SW 1271 (cell line): ENCODE measurements at places on chromosomes 11 and 22.
A peak's percentile ranks its signal among the peaks of the same experiment; 100 is the strongest.

- no peak for DNase-seq
Observed at GRCh38 chr11:15222777-15223176, 108.1 kb downstream of the INSC start.

GRCh38 chr11:876545-876944, 33.9 kb downstream of the TSPAN4 start:
- DNase-seq: no peak

- DNase-seq: no peak
Observed at GRCh38 chr11:102883141-102883540, 8.4 kb upstream of the MMP12 start.

GRCh38 chr11:90639461-90639993, 416.7 kb upstream of the CHORDC1 start:
- DNase-seq: no peak

GRCh38 chr11:1283091-1283511, 26.3 kb downstream of the TOLLIP start:
- DNase-seq: no peak

- DNase-seq: no peak
Observed at GRCh38 chr22:23938328-23939016, 22.5 kb downstream of the GSTT2B start.

DNA sequence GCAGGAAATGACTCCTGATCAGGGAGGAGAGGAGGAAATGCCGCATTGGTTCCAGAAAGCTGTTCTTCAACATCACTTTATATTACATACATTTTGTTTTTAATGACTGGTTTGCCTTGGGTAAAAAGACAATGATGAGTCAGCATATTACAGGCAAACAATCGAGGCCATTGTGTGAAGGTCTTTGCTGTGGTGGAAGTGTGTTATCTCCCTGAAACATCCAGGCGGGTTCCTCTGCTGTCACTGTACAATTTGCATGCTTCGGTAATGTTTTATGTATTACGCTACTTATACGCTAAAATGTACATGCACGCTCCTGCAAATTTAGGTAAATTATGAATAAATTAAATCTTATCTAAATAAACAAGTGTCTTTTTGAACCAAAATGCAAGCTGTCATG, 161.1 kb downstream of the KIRREL3 start:
- no peak for DNase-seq

DNA sequence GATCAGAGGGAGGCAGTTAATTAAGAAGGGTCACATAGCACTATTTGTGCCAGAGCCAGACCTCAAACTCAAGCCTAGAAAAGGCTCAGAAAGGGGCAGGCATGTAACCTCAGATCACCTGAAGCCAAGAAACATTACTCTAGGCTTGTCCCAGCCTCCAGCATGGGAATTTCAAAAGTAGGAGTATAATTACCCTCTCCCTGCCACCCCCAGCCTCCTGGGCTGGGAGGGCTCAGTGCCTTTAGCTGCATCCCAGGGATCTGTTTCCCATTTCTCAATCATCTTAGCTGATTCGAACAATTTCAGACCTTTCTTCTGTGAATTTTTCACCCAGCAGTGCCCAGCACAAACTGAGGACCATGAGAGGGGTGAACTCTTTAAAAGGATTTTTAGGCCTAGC, 33.1 kb upstream of the LRRC10B start:
- DNase-seq: no peak

- DNase-seq: peak; percentile 4
Observed at GRCh38 chr22:36773935-36774334, 2.0 kb downstream of the IFT27 start.

DNA sequence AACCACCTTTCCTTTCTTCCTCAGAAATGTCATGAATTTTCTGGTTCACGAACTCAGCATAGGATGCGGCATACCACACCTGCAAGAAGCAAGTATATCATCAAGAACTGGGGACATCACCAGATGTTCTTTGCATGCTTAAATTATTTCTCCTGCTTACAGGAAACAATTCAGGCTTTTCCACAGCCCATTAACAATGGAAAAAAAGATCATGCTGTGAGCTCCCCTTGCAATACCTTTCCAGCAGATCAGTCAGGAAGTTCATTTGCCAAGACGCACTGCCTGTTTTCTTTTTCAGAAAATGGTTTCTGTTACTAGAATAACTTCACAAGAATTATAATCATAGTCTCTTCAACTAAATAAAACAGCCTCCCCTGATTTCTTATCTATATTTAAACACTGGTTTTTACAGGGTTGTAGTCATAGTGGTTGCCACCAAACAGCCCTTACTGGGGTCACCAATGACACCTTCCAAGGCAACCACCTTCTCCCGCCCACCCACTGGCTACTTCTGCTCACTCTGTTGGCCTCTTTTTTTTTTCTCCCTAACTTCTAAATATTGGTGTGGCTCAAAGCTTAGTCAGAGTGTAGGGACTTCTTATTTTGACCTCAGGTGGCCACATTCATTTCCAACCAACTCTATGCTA, 42.3 kb upstream of the NFRKB start:
- DNase-seq: no peak

- DNase-seq: no peak
Observed at GRCh38 chr11:132373405-132374143, 1003.2 kb downstream of the NTM start.

GRCh38 chr11:14585438-14585837, 58.2 kb upstream of the PDE3B start:
- no peak for DNase-seq

GRCh38 chr11:107836851-107837250, 21.7 kb downstream of the SLC35F2 start:
- DNase-seq: no peak

DNA sequence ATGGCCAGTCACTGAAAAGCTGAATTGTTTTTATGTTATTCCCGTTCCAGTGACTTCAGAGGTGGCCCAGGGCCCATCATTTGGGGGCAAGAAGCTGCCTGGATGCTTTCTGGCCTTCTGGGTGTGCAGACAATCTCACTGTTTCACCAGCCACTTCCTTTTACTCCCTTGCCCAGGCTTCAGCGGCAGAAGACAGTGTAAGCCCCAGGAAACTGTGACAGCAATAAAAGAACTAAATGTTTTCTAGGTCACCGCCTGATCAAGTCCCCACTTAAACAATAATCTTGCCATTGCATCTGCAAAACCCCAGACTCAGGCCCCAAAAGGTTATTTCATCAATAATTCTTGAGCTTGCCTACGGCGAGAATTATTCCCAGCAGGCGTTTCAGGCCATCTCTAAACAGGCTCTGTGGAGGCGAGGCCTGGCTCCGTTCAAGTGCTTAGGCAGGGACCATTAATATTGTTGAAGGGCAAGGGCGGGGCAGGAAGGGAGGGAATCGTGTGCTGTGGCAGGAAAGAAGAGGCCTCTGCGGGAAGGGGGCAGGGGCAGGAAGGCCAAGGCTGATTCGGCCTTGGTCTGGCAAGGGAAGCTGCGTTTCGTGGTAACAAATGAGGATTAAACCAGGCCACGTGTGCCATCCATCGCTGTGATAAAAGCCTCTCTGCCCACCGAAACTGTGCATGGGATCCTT, 252.3 kb downstream of the KIRREL3 start:
- no peak for DNase-seq

DNA sequence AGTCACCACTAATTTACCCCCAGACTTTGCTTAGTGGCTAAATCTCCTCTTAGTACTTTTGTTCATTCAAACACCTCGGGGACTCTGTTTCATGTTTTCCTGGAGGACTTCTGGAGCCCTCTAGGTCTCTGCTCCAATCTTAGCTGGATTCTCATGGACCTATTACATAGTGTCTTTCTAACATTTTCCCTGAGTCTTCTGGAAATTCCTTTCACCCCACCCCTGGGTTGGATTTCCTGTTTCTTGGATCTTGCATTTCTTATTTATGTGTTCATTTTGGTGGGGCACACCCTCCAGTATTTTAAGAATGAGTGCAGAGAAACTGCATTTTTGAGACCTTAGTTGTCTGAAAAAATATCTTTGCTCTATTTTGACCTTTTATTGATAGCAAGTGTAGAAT, 220.1 kb downstream of the BLID start:
- no peak for DNase-seq

DNA sequence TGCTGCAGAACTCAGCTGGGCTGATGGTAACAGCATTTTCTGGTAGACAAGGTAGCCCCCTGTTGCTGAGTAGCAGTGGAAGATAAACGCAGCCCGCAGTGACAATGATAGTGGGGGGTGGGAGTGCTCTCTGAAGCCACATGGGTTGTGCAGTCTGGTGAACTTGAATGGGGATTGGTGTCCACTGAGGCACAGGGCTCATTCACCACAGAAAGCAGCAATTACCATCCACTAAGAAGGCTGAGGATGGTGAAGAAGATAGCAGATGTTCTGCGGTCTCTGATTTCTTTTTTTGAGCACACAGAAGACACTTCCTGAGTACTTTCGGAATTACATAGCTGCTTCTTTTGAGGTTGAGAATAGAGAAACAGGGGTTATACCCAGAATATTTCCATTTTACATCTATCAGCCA, 150.3 kb downstream of the LRRC4C start:
- no peak for DNase-seq

DNA sequence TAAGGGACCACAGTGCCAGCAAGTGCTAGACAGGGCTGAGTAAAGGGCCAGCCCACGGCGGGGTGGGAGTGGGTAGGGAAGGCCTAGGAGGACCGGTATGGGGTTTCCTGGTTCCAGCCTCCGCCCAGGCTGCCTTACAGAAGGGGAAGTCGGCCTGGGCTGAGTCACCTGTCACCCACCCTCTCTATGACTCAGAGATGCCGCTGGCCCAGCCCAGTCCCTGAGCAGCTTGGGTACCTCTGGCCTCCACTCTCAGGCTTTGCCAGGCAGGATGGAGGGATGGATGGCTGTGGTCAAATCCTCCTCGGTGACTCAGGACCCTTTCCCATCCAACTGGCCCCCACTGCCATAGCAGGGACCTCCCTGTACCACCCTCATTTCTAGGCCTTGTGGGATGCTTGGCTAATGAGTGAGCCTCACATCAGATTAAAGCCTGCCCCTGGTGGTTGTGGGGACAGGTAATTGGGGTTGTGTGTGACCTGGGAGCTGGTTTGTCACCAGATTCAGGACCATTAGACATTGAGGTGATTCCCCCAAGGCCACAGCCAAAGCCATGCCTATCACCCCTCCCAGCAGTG, 13.9 kb downstream of the SLC35E4 start:
- peak; percentile 49 for DNase-seq

- no peak for DNase-seq
Observed at GRCh38 chr11:49208006-49208721, at the start of gene FOLH1. Gene FOLH1 (minus strand): TSS chr11:49208602. CDS start chr11:49208409, 193 bp downstream.

- no peak for DNase-seq
Observed at GRCh38 chr11:58525037-58525614, 17.2 kb upstream of the OR5B21 start.

- no peak for DNase-seq
Observed at GRCh38 chr11:126704096-126704495, 296.5 kb downstream of the KIRREL3 start.

GRCh38 chr22:43895986-43896645, 4.3 kb upstream of the PNPLA5 start:
- DNase-seq: no peak

GRCh38 chr22:49948116-49948957, 12.2 kb upstream of the PIM3 start:
- no peak for DNase-seq

DNA sequence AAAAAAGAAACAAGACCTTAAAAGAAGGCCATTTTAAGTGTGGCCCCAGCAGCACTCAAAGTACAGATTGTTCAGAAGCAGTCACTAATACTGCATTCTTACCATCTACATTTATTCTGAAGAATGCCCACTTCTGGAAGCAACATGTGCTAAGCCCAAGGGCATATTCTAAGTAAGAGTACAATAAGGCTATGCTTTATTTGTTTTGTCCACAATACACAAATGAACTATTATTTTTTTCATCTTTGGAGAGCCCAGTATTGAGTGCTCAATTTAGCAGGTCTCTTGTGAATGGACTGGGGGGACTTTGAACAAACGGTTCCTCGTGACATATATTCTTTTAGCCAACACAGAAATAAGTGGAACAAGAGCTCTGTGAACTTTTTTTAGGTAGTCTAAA, 191.4 kb upstream of the CHORDC1 start:
- no peak for DNase-seq

DNA sequence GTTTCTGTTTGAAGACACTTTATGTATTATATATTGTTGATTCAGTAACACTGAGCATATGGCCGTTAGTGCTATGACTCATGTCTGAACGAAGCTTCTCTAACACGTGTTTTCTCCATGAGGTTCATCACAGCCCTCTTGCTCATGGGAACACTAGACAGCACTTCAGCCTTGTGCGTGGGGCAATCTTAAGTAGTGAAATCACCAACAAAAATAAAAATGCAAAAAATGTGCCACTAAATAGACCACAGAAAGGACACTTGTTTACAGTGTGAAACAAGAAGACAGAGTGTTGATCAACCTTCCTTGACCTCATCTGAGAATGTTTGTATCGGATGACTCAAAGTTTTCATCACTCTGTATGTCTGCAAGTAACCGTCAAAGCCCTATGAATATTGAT, 94.5 kb downstream of the FDX1 start:
- DNase-seq: no peak

DNA sequence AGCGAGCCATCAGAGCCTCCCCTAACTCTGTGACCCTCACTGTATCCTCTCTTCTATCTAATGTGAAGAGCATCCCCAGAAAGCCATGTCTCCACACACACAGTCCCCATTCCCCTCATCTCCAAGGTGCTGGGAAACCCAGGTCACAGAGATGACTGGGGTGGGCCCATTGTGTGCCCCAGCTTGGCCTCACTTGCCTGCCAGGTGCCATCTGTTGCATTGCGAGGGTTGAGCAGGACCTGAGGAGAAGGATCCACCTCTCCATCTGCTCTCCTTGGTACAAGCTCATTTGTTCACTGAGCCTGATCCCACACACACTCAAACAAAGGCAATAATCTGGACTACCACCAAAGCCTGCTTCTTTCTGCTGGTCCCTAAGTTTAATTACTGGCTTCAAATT, 118.8 kb downstream of the SPATA19 start:
- DNase-seq: no peak

GRCh38 chr22:40714499-40715337, 35.4 kb downstream of the MCHR1 start:
- no peak for DNase-seq

DNA sequence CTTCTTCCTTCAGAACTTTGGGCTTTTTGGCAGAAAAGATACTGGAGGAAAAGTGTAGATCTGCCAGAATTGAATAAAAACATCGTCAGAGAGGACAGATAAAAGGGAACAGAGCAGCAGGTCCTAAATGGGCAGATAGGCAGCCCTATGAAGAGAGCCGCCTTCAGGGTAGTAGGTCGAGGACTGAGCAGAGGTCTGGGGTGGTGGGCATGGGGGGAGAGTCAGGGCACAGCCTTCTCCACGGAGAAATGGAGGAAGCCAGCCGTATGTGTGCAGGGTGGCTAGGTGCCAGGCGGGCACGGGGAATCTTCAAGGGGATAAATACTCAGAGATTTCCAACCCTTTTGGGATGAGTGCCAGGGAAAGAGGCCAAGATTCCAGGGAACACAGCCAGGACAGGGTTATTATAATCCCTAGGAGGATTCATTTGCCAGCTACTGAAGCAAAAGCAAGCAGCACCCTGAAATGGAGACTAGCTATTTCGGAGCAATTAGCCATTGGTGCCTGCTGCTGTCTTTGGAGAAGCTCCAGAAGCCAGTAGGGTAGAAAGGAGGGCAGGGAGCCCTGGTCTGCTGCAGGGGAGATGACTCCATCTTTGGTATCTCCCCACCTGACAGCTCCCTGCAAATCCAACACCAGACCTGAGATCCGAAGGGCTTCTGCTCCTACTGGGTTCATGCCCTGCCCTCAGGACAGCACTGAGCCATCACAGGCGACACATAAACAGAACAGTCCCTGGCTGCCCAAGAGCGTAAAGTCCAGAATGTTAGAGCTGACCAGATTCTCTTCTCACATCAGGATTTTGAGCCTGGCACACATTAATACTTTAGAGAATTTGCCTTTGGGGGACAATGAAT, 174.5 kb upstream of the NTM start:
- DNase-seq: no peak
